ENCODE measurements at places on chromosomes 6 and 20.

DNA sequence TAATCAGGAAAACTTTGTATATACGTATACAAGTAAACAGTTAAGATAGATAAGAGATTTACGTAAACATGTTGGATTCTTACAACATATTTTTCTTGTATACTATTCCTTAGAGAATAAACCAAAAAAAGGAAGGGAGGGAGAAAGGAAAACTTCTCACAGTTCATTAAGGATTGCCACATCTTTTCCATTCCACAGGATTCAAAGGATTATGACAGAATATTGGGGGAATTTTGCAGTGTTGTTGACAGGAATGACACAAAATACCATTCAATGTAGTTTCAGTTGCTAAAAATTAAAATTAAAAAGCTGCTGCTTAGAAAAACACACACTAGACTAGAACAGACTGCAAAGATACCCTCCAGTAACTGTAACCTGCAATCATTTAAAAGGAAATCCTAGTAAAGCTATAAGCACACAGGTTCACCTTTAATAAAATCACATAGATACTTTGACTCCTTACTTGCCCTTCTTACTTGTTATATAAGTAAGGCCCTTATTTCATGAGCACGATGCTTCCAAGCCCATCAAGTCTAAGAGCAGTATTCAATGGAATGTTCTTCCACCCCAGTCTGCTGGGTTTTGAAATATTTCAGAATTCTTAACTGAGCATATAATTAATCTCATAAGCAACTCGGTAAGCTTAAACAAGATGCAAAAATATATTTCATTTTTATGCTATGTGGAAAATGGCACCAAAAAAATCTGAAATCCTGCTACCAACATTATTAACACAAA lies 107.8 kb downstream of the SMLR1 start:
- no peak for DNase-seq

GRCh38 chr20:53660078-53660909 lies 66.7 kb upstream of the ZNF217 start:
- DNase-seq, result no peak

DNA sequence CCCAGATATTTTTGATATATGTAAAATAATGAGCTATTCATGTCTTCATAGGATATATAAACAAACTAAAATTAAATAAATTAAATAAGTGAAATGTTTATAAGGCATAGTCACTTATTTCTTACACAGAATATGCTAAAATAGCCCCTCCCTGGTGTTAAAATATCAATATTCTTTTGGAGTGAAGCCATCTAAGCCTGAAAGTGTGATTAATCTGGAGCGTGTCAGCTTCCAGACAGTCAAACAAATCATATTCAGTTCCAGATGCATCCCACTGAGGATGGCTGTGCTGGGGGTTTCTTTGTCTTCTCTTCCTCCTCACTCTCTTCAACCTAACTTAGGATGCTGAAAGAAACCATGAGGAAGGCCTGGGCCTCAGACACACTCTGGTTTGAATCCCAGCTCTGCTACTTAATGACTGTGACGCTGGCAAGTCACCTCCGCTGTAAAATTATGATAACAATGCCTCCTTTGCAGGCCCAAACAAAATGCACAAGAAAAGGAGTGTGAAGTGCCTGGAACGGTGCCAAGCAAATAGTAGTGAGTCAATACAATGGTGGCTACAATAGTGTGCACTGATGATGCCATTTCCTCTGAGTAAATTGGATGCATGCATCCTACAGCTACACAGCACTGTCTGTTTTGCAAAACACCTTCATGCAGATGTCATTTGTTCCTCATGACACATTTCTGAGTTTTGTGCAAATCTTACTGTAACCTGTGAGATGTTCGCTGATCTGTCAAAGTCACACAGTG lies 161.4 kb downstream of the FOXC1 start:
- no peak for DNase-seq

DNA sequence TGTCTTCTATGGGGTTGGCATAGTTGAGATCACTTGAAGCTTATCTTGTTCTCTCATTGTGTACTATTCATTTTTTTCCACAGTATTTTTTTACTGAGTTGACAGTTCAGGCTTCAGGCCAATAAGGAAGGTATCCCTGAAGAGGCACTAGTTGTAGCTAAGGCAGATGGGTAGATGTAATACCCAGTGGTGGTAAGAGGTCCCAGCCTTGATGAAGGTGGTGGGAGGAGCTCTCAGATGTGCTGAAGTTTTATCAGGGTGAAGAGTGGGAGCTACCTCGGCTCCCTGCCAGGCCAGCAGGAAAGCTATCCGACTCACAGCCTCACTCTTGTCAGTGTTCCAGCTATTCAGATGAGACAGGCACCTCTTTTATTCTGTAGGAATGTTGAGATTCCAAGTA lies 87.7 kb upstream of the UFL1 start:
- DNase-seq, result no peak

- no peak for DNase-seq
Observed at GRCh38 chr6:131787079-131787478, 20.7 kb upstream of the ENPP1 start.

- DNase-seq, result no peak
Observed at GRCh38 chr6:112116221-112116620, 28.8 kb downstream of the FAM229B start.

DNA sequence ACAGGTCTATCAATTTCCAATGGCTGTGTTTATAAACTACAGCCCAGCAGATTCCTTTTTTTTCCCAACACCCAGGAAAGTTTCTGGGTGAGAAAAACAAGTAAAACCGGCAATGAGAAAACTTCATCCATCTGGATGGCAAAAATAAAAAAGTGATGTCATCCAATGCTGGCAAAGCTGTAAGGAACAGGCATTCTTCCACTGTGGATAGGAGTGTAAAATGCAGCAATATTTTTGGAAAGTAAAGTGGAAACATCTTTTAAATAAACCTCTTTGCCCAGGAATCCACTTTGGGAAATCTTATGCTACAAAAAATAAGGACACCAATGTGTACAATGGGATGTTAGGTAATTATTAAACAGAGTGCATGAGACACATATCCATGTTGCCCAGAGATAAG lies 102.1 kb upstream of the NT5E start:
- DNase-seq, result no peak

DNA sequence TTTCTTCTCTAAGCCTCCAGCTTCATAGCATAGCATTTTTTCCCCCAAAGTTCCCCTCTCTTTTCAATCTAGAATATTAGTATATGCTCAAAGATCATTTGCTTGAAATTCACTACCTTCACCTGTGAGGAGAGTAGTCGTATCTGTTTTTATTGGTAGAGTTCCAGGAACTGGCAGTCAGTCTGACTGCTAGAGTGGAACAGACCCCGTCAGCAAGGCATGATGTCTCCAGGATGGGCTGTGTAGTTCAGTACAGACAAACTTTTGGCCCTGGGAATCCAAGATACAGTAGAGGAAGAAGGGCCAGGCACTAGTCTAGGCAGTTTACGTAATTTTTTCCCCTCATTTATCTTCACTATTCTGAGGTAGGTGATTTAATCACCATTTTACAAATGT lies 29.1 kb downstream of the RALY start:
- DNase-seq, result no peak

GRCh38 chr6:155008625-155009024 lies 13.5 kb downstream of the TIAM2 start:
- no peak for DNase-seq

- no peak for DNase-seq
Observed at GRCh38 chr6:7258231-7258763, 54.7 kb downstream of the SSR1 start.

- DNase-seq, result no peak
Observed at GRCh38 chr6:167005350-167006159, 6.4 kb downstream of the CEP43 start.

GRCh38 chr6:130525408-130525807 lies 159.6 kb downstream of the TMEM200A start:
- DNase-seq, result no peak

DNA sequence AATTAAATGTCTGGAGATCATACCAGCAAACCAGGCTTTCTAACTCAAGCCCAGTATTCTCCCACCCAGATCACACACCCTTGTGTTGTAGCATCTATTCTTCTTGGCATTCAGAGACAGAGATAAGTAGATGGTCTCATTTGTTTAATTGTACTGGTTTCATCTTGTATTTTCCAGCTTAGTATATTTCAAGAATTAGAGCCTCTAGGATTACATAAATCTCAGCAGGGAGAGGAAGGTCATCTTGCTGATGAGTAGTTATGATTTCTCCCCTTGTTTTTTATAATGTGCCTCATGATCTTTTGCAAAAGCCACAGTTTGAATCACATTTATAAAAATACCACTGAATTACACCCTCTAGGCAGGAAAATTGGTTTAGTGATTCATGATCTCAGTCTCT lies 106.6 kb upstream of the NRSN1 start:
- DNase-seq, result no peak

DNA sequence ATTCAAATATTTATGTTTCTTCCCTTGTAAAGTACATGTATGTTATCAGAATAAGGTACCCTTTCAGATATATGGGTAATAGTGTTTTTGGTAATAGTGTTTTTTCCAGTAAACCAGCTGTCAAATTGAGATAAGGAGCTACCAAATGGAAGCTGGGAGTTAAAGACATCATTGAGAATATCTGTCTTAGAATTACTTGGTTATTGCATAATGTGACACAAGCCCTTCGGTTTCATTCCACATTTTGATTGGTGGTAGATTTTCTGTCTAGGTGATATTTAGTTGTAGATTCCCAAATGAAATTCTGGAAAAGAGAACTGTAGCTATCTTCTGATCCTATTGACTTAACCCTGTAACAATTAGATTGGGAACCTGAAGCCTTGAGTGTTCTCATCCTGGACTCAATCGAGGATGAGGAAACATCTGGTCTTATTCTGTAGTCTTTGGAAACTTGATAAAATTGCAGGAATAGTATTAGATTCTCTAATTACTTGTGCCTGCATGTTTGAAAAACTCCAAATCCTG lies 75.1 kb upstream of the SYNJ2 start:
- no peak for DNase-seq

GRCh38 chr6:113068570-113068969 lies 721.4 kb downstream of the RFPL4B start:
- DNase-seq, result no peak

- no peak for DNase-seq
Observed at GRCh38 chr6:170034294-170034693, 256.6 kb downstream of the DLL1 start.

DNA sequence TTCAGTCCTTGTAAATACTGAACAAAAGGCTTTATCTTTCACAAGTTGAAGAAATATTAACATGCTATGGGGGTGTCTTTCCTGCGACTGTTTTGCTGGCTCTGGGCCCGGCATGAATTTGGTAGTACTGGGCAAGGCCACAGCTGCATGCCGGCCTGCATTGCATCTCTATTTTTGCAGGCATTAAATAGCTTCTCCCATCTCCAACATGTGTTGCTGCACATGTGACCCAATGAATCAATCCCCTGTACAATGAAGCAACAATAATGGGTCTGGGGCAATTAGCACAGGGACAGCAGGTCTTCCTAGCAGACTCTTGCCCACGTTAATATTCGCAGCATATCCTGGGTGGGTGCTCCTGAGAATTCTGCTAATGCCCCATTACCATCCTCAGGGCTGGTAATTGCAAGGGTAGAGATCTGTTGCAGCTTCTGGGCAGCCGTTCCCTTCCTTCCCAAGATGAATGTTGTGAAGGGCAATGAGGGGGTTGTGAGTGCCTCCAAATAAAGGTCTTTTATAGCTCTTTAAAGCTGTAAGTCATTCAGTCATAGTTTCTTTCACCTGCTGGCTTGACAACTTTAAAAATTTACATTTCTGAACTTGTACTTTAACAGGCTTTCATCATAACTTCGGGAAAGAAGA lies 24.3 kb upstream of the CDYL start:
- DNase-seq, result no peak

DNA sequence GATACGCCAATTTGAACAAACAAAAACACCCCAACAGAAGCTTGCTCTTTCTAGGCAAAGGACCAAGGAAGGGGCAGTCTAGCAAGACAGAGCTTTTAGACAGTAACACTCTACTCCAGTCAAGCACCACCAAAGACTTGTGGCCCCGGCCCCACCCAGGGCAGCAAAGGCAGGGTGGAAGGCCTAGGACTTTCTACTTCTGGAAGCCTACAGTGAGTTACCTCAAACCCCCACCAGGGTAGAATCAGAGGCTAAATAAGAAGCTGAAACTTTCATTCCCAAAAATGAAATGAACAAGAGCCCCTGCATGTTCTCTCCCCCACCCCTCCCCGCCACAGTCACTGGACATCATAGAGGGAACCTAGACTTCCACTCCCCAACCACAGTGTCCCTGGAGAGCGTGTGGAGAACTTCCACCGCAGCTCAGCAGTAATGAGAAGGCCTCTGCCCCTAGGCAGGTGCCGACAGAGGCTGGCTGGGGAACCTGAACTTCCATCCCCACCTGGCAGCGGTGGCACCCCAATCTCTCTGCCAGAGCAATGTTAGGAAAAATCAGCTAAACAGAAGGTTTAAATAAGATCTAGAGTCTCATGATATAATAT lies 40.0 kb downstream of the KATNA1 start:
- DNase-seq, result no peak

DNA sequence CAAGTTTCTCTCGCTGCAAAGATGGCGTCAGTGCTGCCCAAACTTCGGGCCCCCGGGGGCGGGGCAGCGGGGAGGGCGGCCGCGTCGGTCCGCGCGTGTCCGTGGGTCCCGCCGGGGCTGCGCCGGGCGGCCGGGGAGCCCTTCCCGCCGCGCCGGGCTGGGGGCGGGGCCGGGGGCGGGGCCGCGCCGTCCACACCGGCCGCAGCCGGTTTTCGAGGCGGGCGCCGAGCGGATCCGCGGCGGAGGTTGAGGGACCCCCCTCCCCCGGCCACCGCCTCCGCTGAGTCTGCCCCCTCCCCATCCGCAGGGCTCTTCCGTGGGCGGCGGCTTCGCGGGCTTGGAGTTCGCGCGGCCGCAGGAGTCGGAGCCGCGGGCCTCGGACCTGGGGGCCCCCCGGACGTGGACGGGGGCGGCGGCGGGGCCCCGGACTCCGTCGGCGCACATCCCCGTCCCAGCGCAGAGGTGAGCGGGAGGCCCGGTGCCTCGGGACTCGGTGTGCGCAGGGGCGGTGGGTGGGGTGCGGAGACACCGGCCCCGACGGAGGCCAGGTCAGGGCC lies 572 bp downstream of the SLC2A4RG start:
- no peak for DNase-seq

- no peak for DNase-seq
Observed at GRCh38 chr6:106257195-106257594, 68.4 kb downstream of the ATG5 start.

- no peak for DNase-seq
Observed at GRCh38 chr20:50561379-50562078, 51.3 kb downstream of the PTPN1 start.

- no peak for DNase-seq
Observed at GRCh38 chr6:97790926-97791590, 508.0 kb upstream of the MMS22L start.

GRCh38 chr20:60453388-60454246 lies 495.4 kb downstream of the CDH26 start:
- DNase-seq, result no peak
